ENCODE measurements at places on chromosomes 1 and 21.

DNA sequence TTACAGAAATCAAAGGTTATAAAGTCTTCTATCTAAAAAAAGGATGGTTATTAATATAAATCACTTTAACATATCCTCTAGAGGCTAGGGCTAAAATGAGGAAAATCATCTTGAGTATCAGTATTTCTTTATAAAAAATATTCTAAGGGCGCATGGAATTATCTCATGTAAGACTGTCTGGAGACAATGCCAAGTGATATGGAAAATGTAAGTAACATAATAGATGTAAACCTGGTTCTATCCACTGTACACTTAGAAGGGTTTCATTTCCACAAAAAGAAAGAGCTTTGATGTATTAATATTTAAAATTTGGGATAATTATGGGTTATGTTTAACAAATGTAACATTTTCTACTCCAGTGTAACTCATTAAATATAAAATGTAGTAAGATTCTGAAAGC is 95.9 kb upstream of the DPH5 start:
- DNase-seq: no peak

DNA sequence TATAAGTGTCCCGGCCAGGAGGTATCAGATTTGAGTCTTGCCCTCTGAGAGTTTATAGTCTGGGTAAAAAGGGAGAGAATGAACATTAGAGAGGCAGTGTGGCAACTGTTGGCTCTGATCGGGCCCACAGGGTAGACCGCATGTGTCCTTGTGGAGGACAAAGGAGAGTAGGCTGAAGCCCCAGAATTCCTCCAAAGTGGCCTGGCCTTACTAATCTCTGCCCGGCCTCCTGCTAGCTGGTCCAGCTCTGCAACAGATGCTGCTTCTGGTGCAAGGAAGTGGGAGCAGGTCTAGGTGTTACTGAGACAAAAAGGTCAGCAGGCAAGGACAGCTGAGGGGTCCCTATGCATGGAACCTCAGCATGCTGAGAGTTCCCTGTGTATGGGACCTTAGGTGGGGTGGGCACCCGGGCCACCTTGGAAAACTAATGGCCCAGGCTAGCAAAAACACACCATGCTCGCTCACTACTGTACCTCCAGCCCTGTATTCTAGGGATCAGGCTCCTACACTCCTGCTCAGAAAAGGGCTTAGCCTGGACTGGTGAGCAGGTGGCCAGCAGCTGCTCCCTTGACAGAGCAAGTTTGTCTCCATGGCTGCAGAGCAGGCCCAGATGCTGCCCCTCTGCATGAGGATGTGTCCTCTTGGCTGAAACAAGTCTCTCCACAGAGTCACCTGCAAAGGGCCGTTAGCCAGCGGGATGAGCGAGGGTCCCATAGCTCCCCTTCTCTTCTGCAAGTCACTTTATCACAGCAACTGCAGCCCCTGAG is 30.3 kb upstream of the RGS16 start:
- DNase-seq: peak; percentile 64

- DNase-seq: no peak
These were observed 48.1 kb downstream of the CAMSAP2 start for GRCh38 chr1:200786788-200787187.

GRCh38 chr21:14120091-14120734 is 90.5 kb downstream of the LIPI start:
- peak; percentile 26 for DNase-seq

- no peak for DNase-seq
These were observed 81.5 kb upstream of the MROH9 start for GRCh38 chr1:170853867-170854266.

DNA sequence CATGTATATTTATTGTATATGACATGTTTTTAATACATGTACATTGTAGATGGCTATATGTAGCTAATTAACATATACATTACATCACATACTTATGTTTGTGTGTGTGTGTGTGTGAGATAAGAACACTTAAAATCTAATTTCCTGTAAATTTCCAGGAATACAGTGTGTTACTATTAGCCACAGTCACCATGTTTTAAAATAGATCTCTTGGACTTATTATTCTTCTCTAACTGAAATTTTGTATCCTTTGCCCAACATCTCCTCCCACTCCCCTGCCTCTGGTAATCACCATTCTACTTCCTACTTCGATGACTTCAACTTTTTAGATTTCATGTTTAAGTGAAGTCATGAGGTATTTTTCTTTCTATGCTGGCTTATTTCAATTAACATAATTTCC is 64.8 kb downstream of the FCRL5 start:
- DNase-seq: no peak

DNA sequence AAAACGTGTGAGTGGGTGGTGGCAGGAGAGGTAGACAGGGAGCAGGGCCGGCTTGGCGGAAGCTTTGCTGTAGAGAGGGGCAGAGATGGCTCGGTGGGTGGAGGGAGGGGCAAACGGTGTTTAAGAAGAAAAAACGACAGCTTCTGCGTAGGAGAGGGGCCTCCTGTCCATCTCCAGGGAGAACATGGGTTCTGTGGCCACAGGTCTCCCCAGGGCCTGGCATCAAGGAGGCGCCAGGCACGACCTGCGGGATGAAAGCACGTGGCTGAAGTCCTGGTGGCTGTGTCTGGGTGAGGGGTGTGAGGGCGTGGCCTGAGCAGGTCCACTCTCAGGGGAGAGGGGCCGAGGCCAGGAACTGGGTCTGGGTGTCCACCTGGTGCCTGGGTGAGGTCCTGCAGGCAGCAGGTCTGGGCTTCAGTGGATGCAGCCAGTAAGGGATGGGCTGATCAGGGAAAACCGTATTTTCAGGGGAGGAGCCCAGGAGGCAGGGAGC is 940 bp upstream of the PRKCZ start:
- DNase-seq: no peak

DNA sequence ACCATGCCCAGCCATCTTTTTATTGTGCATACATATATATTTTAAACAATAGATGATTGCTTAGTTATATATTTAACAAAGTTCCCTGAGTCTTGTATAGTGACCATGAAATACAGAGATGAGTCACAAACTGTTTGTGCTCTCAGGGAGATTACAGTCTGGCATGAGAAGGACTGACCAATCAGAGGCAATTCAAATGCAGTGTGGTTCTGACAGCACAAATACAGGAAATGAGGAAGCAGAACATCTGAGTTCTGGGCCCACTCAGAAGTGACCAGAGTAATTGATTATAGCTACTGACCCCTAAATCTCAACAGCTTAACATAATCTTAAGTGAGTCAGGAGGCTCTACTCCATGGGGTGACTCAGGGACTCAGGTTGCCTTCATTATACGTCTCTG is 534.5 kb downstream of the OMA1 start:
- DNase-seq: no peak

GRCh38 chr1:235843461-235843961 is 23.2 kb downstream of the LYST start:
- peak; percentile 32 for DNase-seq

- no peak for DNase-seq
These were observed 595 bp downstream of the EXOC8 start for GRCh38 chr1:231337043-231337471.

DNA sequence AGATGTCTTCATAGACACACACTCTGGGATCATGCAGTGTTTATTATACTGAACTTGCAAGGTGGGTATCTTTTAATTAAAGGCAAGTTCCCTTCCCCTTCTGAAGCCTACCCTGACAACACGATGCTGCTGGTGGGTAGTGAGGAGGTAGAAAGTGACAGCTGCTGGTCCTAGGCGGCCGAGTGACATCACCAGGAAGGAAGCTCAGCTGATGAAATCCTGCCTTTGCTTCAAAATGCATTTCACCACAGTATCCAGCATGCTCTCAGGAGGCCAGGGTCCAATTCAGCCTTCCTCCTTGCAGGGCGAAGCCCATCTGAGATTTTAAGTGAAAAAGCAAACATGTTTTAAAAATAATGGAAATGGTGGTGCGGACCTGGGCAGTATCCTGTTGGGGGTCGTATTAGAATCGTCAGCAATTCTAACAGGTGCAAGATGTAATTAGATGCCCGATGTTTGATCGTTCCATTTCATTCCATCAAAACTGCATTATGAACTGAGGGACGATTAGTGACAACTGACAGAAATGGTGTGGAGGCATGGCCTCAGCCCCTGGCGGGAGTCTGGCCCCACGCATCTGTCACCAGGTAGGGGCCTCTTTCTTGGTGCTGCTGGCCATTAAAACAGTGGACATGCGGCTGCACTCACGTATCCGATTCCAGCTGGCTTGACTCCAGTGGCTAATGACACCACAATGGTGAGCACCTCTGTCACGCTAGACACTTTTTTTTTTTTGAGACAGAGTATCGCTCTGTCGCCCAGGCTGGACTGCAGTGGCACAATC is 324.8 kb upstream of the C1orf174 start:
- DNase-seq: no peak

- DNase-seq: peak; percentile 82
These were observed 6.5 kb upstream of the PADI2 start for GRCh38 chr1:17125756-17126237.

- DNase-seq: no peak
These were observed 60.4 kb downstream of the LEPR start for GRCh38 chr1:65480684-65481405.

GRCh38 chr1:233364026-233364425 is 36.5 kb downstream of the MAP3K21 start:
- no peak for DNase-seq

DNA sequence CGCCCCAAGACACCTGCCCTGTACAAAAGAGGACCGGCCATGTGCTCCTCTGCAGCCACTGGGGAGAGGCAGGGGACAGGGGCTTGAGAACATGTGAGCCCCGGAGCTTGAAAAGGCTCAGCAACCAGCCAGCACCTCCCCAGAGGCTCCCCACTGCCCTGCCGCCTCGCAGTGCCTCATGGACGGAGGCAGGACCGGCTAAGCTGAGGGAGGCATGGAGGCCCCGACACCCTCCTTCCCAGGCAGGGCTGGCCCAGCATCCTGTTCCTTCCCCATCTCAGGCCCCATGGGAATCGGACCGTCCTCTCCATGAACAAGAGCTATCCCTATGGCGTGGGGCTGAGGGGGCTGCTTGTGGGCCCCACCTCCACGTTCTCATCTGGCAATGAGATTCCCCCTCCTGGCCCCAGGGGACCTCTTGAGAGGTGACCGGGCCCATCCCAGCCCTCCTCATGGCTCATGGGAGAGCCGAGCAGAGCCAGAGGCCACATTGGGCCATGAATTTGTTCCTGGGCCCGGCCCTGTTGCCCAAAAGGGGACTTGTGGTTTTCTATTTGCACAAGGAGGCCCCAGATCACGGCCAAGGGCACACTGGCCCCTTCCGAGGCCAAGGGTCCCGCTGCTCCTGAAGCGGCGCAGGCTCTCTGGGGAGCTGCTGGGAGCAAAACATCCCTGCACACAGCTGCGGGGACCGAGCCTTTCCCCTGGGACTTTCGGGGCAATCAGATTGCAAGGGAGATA is 65.2 kb upstream of the ARHGEF16 start:
- DNase-seq: no peak

DNA sequence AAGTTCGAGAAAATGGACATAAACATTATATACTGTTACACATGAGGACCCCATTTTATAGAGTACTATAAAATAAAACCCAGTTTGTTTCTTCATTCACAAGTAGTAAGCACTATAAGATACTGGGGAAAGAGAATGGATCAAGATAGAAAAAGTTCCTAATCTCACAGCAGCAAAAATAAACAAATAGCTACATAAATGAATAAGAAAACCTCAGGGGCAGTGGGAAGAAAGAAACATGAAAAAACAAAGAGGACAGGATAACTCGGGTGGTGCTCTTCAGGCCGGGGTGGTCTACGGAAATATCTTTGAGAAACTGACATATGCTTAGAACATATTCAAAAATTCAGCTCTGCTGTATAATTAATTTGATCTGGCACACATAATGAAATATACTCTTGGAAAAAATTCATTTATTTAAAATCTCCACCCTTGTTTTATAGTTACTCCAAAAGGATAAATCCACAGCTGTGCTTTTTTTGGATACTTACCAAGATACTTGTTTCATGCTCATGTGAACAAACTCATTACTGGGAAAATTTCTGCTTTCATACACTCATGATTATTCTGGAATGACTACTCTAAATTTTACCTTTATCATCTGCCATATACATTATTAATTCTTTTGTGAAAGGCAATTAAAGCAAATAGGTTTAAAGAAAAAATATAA is 20.0 kb downstream of the CEP170 start:
- no peak for DNase-seq

DNA sequence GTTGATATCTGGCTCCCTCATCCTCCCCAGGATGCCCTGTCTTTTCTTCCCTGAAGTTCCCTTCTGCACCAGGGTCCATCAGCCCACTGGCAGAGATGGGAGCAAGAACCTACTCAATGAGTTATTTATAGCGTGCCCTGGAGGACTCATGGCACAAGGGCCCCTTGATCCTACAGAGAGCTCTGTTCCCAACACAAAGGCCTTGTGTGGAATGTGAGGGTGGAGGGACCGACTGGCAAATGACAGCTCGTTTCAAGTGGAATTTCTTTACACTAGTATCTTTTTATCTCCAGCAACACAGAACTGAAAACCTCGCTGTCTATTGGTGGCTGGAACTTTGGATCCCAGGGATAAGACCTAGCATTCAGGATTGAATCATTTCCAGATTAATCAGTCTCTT is 22.4 kb downstream of the CHI3L2 start:
- no peak for DNase-seq

DNA sequence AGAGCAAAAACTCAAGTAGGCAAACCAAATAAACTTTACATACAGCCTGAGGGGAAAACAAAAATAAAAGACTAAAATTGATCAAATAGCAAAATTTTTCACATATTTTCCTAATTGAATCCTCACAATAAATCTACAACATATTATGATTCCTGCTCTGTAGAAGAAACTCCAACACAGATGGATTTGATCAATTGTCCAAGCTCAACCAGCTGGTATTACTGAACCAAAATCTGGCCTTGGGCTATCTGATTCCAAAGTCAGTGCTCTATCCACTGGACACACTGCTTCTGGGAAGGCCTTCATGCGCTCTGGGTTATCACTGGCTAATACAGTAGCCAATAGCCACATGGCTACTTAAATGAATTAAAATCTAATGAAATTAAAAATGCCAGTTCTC is 39.3 kb downstream of the PCNX2 start:
- DNase-seq: no peak

- no peak for DNase-seq
These were observed 29.1 kb upstream of the BCAR3 start for GRCh38 chr1:93710499-93711453.

DNA sequence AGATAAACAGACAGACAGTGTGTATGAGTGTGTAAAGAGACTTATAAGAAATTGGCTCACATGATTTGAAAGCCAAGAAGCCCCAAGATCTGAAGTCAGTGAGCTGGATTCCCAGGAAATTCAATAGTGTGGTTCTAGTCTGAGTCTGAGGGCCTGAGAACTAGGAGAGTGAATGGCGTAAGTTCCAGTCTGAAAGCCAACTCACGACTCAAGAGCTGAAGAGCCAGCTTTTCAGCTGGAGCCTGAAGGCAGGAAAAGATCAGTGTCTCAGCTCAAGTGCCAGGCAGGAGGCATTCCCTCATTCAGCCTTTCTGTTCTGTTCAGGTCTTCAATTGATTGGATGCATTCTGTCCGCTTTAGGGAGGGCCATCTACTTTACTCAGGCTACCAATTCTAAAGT is 257.2 kb downstream of the PLPP3 start:
- no peak for DNase-seq

GRCh38 chr1:23594927-23595353 is 35.6 kb upstream of the ID3 start:
- DNase-seq: no peak

GRCh38 chr1:55833529-55834091 is 618.4 kb upstream of the USP24 start:
- DNase-seq: peak; percentile 23
